SW480 (cell line): ENCODE measurements at places on chromosomes 7 and 10.

DNA sequence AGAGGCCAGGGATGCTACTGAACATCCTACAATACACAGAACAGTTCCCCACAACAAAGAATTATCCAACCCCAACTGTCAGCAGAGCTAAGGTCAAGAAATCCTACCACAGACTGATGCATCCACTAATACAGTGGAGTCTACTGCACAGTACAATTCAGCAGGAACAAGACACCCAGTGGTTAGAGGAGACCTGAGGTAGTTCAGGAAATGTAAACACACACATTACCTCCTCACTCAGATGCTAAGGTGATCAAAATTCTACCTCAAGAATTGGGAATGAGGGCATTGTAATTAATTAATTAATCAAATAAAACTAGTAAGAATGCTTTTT is 91.4 kb downstream of the ZFAND4 start:
- no peak for DNase-seq

- no peak for DNase-seq
Observed at GRCh38 chr10:104417637-104418292, 64.1 kb downstream of the CFAP58 start.

GRCh38 chr10:89275383-89275782 is 23.8 kb upstream of the LIPA start:
- DNase-seq = no peak

GRCh38 chr10:122407375-122408125 is 33.0 kb downstream of the PLEKHA1 start:
- no peak for DNase-seq

DNA sequence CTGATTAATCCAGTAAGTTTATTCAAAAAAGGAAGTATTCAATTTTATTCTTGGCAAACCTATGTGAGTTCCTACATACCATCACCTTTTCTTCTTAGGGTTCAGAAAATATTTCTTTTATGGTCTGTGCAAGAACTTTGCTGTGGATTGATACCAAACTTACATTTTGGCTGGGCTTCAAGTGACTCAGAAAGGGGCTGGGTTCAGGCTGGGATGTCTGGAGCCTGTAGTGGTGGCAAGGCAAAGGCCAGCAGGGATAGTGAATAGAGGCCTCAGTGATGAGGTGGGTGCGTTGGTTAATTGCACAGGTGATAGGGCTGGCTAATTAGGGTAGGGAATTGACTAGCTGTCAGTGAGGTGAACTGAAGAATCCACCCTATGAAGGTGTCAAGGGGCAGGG is 40.2 kb upstream of the ATXN7L1 start:
- DNase-seq = no peak

GRCh38 chr10:88045656-88046415 is 182.4 kb downstream of the PTEN start:
- DNase-seq = no peak

GRCh38 chr10:13972609-13973008 is 358.1 kb downstream of the FRMD4A start:
- DNase-seq = no peak

DNA sequence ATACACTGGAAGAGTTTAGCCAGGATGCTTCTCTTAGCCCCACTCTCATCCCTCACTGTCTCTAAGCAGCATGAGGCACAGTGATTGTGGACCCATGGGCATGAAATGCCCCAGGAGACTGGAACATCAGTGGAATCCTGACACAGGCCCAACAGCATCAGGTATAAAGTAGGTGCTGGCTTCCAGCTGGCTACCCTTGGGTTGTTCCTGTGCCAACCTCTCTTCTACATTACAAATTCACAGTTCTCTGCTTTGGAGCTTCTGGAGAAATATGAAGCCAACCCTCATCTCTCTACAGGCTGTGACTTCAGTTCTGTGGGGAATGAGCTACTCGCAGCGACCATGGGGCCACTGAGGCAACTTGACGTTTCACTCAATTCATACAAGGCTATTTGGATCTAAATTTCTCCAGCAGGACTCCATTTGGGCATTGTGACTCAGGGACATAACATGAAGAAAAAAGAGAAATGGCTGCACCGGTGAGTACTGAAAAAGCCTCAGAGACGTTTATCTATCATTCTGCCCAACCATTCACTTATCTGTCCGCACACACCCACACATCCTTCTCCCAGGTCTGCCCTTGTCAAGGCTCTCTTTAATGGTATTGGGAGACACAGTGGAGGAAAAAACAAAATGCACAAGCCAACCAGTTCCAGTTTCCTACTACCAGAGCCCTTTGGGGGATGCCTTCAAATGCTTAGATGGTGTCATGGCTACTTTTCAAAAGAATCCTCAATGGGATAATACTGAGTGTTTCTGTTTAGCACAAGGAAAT is 35.4 kb upstream of the TM9SF3 start:
- DNase-seq = no peak

GRCh38 chr10:128926711-128927110 is 540.3 kb upstream of the MGMT start:
- DNase-seq = no peak

DNA sequence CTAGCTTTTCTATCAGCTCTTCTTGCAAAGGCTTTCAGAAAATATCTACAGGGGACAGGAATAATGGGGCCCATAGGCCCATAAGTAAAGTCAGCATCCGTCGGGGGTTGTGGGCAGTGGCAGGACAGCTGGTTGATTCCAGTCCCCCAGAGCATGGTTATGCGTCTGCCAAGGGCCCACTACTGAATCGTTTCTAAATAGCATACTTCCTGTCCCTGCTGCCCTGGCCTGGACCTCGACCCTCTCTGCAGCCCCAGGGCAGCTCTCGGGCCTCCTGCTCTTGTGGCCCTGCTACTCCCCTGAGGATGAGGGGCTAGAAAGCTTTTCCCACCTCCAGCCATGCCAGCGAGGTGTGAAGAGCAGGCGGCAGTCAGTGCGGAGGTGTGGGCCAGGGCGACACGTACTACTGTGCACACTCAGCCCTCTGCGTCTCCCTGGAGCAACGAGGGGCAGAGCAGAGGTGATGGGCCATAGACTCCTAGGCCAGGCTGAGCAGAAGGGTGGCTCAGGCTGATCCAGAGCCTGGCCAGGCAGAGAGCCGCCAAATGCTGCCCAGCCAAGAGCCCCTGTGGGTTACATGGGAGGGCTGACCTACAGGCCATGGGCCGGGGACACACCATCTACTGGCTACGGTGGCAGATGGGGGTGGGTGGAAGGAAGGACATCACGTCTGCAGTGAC is 4.7 kb upstream of the OPN4 start:
- DNase-seq = no peak

GRCh38 chr10:95987685-95988426 is 55.5 kb upstream of the CCNJ start:
- DNase-seq = no peak

DNA sequence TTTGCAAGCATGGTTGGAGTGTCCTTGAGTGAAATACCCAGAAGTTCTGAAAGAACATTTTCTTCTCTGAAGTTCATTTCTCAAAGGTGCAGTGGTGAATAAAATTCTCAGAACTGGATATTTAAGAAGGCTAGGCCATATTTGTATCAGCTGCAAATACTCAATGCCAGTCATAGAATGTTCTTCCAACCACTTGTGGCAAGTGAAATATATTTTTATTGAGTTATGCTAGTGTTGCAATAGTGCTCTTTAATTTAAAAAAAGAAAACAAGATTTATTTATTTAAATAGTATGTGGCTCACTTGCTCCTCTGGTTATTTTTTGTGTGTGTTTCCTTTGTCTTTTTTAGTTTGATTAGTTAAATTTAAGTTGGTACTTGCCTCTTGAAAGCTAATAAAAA is 64.5 kb downstream of the PALS2 start:
- no peak for DNase-seq

- no peak for DNase-seq
Observed at GRCh38 chr7:131720703-131721102, 164.3 kb upstream of the PODXL start.

DNA sequence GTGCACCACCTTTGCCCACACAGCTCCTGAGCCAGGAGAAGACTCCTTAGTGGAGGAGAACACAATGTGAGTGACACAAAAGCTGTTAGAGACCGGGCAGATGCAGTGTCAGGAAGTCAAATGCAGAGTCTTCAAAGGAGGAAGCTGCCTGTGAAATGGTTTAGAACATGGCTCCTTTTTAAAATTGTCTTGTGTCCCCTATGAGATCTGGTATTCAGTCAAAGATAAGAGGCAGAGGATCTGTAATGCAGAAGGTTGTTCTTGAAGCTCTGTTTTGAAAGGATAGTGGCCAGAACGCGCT is 133.0 kb downstream of the VIPR2 start:
- no peak for DNase-seq

GRCh38 chr10:88088441-88089340 is 225.3 kb downstream of the PTEN start:
- no peak for DNase-seq

DNA sequence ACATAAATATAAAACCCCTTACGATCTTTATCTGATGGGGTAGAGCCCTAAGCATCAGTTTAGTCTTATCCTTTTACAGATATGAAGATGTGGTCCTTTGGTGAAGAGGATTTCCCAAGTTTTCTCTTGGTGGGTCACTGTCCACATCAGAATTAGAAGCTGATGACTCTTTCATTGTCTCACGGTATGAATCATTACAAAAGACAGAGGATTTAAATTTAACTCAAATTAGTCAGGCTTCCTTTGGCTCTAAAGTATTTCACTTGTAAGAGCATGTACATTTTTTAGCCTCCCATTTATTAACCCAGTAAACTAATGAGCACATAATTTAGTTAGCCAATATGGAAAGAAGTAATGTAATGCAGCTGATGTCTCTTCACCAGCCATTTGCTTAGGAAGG is 49.9 kb upstream of the TMEM26 start:
- no peak for DNase-seq

- no peak for DNase-seq
Observed at GRCh38 chr7:8823486-8823885, 390.1 kb downstream of the NXPH1 start.
